Left cardiac atrium (tissue), 4 donors: ENCODE measurements at places on chromosomes 2 and 18.

GRCh38 chr2:144351687-144352086 is 168.2 kb downstream of the ZEB2 start:
- DNase-seq: no peak

GRCh38 chr2:129763966-129764365 is 215.5 kb upstream of the RAB6C start:
- DNase-seq: no peak

DNA sequence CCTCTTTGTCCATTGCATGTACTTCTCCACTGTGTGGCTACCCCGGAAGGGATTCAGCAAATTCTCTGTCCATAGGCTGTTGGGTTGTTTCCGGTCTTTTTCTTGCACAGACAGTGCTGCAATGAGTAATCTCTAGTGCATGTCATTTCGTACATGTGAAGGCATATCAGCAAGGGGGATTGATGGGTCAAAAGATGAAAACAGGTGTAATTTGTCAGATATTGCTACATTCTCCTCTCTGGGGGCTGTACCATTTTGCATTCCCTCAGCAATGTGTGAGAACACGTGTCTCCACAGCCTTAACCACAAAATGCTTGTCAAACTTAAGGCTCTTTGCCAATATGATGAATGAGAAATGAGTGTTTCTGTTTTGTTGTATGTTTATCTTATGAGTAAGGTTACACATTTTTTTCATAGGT is 60.5 kb downstream of the KLHL29 start:
- DNase-seq: no peak

DNA sequence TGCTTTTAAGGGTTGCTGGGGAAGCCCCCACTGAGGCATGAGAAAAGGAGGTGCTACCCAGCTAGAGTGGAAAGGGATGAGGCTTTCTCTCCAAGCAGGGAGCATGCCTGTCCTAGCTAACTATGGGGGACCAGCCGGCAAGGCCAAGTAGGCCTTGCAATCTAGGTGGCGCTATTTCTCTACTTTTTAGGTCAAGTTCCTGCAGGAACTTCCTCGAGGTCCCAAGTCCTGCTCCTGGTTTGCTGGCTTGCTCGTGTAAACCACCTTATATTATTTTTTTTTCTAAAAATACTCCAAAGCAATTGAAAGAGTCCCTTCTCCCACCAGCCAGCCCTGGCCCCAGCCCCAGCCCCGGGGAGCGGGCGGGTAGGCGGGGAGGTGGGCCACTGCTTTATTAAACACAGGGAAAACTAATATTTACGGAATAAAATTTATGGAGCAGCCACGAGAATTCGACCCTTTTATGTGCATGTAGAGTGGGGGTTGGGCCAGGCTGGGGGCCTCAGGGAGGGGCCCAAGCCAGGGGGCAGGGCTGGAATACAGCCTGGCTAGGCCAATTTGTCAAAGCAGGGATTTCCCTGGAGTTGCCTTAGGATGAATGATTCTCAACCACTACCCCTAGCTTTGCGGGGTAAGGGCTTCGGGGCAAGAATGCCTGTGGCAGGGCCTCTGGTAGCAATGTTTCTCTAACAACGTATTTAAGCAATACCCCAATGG is 12.8 kb upstream of the IHH start:
- no peak for DNase-seq

GRCh38 chr18:23970161-23971096 is 44.1 kb upstream of the TTC39C start:
- DNase-seq: no peak

GRCh38 chr2:239002954-239003623 is 155.2 kb downstream of the TWIST2 start:
- DNase-seq: no peak

GRCh38 chr18:9334973-9335696 is 562 bp downstream of the TWSG1 start:
- peak; percentile 58 for DNase-seq

- no peak for DNase-seq
Measured at GRCh38 chr2:49045083-49045482, 109.2 kb downstream of the FSHR start.

DNA sequence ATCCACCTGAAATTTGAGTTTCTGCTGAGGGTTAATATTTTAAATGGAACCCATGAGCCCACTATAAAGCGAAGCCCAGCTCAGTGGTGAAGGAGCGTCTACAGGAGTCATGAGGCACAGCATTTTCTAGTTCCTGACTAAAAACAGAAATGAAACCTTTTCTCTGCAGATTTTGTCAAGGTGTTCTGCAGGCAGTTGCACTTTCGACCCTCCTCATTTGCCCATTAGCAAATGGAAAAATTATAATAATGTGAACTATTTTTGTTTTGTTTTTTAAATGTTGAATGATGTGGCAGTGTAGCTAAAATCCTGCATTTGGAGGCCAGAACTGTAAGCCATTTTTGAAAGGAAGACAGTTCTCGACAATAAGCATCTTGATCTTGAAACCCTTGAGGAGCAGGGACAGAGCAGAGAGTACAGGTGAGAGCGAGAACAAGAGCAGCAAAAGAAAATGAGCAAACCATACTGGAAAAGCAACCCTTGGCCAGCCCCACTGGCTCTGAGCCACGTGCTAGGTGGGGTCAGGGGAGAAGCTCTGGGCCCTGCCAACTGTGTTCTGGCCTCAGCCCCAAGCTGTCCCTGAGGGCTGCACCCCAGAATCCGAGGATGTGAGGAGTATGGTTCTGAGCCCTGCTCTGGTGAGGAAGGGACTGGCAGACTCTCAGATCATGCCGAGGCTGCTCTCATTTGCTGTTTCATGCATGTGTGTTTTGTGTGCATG is 26.4 kb upstream of the COPS8 start:
- DNase-seq: no peak

DNA sequence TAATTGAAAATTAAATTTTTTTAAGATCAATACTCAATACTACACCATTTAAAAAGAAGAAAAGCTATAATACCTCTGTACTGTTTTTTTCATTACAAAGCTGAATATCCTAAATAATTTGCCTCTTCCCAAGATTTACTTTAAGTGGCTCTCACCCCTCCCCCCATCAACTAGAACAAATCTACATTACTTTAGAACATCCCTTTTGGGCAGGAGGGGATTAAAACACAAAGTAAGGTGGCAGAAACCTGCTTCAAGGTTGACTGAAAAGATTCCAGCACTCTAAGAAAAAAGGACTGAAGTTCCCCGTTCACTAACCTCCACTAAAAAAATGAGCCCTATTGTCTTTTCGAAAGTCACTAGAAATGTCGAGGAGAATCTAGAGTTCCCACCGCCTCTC is 42.3 kb downstream of the SLC38A11 start:
- no peak for DNase-seq

- DNase-seq: no peak
Measured at GRCh38 chr2:236535024-236535423, 34.6 kb upstream of the ACKR3 start.

- peak; percentile 62 for DNase-seq
Measured at GRCh38 chr2:182642328-182642727, 73.7 kb upstream of the DNAJC10 start.
